ENCODE measurements at places on chromosomes 13 and 19.

GRCh38 chr13:100962585-100962984 is 288.0 kb upstream of the TMTC4 start:
- no peak for DNase-seq

- no peak for DNase-seq
These were observed 969 bp upstream of the POMP start for GRCh38 chr13:28657784-28658538.

DNA sequence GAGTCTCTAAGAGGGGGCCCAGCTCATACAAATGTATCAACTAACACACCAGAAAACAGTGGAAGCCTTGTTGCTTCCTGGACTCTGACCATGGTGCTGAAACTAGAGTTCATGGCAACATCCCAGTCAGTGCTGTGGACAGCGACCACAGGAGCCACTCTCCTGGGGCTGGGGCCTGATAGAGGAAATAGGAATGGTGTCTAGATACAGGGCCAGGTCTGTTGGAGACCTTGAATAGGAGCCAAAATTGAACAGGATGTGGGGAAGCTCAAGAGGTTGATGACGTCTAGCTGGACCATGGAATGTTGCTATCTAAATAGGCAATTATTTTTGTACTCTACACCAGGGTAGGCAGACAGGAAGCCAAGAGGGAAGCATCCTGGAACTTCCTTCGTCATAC is 21.7 kb downstream of the LILRB4 start:
- DNase-seq, result no peak

- no peak for DNase-seq
These were observed 33.9 kb upstream of the CSNK1A1L start for GRCh38 chr13:37139356-37139755.

- no peak for DNase-seq
These were observed 78.7 kb downstream of the SHISA2 start for GRCh38 chr13:25973085-25973484.

DNA sequence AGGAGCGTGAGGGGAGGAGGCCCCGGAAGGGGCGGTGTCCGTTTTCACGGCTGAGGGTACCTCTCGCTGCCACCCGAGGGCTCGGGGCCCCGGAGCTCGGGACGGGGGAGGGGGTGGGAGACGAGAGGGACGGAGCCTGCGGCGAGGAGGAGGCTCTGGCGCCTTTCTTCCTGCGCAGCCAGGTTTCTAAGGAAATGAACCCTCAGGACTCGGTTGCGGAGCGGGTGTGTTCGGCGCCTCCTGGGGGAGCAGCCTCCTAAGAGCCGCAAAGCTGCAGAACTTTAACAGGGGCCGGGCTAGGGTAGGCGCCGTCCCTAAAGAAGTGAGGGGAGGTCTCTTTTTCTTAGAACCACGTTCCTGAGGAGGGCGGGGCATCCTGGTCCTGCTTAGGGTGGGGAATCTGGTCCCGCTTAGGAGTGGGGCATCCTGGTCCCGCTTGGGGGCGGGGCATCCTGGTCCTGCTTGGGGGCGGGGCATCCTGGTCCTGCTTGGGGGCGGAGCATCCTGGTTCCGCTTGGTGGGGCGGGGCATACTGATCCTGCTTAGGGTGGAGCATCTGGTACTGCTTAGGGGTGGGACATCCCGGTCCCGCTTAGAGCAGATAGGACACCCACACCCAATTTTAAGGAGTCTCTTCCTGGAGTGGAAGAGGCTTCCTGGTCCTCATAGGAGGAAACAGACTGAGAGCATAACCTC is 6.2 kb downstream of the SYT5 start:
- DNase-seq, result no peak

GRCh38 chr19:4722671-4723594 is 709 bp downstream of the DPP9 start:
- DNase-seq, result no peak

Measured in activated T-helper 1 cell treated with anti-CD3 and anti-CD28 coated beads, Interleukin-2, amount 50 U/mL, for 16 hours (primary cell).